ENCODE measurements at places on chromosomes 1 and 21.
A peak's percentile ranks its signal among the peaks of the same experiment; 100 is the strongest.

DNA sequence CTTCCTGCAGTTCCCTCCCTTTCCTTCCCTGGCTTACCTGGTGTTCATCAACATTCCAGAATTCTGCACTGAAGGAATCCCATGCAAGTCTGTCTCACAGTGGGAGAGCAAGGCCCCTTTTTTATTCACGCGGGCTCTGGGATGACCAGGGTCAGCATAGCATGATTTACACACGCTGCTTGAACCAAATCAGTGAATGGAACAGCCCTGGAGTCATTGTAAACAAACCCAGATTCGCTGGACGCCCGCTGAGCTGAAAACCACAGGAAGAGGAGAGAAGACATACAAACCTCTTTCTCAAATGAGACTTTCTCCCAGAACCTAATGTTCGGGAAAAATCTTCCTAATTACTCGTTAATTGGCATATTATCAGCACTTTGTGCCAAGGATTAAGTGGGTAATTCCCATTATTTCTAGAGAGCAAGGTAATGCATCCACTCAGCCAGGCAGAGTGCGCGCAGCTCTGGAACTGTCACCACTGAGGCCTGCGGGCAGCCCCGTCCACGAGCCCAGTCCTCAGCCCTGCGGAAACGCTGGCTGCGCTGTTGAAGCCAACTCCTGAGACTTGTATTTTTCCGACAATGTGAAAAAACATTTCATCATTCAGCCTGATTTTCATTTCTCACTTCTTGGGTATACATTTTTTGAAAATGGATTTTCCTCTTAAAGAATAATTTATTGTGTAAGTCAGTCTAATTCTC, 140.0 kb downstream of the ETS2 start:
- DNase-seq = no peak

GRCh38 chr1:7893529-7894180, 40.8 kb upstream of the UTS2 start:
- no peak for DNase-seq

- DNase-seq = no peak
Observed at GRCh38 chr1:234532503-234532922, 53.5 kb upstream of the TARBP1 start.

- DNase-seq = no peak
Observed at GRCh38 chr1:6466023-6466422, at the start of gene TNFRSF25. TSS of gene TNFRSF25 (minus strand) at chr1:6466173. CDS start at chr1:6466107, 66 bp downstream.

DNA sequence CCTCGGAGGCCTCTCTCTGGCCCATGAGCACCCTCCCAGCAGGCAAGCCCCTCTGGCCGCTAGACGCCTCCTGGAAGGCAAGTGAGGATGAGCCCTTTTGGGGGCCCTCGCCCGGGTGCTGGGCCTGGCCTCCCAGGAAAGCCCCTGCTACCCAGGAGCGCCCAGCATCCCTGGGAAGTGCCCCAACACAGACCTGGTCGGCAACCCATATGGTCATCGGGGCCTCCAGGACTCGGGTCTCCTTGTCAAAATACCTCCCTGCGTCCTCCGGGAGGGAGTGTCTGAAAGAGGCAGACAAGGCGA, 21.0 kb upstream of the TMEM52 start:
- DNase-seq = no peak

- no peak for DNase-seq
Observed at GRCh38 chr1:52592637-52593323, 9.4 kb upstream of the GPX7 start.

- DNase-seq = no peak
Observed at GRCh38 chr21:39504230-39504629, 52.5 kb downstream of the SH3BGR start.

DNA sequence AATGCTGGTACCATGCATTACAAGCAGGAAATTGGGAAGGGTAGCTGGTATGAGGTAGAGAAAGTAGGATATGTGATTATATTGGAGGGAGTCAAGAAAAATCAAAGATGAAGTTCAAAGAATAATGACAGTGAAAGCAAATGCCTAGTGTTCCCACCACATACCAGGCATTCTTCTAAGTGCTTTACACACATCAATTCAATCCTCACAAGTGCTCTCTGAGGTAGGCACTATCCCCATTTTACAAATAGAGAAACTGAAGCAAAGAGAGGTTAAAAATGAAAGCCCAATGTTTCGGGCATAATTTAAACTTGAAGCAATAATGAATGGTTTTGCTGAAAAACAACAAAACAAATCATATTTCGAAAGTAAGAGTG, 40.1 kb upstream of the MCOLN3 start:
- no peak for DNase-seq

GRCh38 chr1:153261281-153262069, 2.0 kb downstream of the LORICRIN start:
- no peak for DNase-seq

GRCh38 chr21:37582590-37582989, 216.0 kb downstream of the DYRK1A start:
- no peak for DNase-seq

GRCh38 chr1:33257772-33258712, 1.8 kb downstream of the ZNF362 start:
- DNase-seq = no peak

GRCh38 chr21:31446226-31446855, 102.3 kb upstream of the TIAM1 start:
- peak; percentile 75 for DNase-seq

DNA sequence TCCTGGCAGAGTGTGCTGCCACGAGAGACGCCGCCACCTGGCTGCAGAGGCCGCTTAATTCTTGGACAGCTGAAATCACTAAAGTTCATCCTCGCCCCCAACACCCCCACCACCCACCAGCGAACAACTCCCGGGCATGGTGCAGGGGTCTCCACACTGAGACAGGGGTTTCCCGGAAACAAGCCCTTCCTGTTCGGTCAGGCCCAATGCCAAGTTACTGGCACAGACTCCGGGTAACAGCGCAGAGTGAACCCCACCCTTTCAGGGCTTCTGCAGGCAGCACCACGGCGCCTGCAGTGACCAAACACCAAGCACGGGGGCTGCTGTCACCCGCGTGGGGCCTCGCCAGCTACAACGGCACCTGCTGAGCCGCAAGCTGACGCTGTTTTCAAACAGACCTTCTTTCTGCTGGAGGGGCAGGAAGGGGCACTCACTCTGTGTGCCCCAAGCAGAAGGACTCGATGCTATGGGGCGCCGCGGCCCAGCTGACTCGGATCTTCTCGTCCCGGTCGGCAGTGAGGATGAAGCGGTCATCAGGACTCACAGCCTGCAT, 17.4 kb downstream of the WDR4 start:
- no peak for DNase-seq
